ENCODE measurements at places on chromosomes 16 and 17. TPM values are rescaled to one million over a fixed set of nuclear protein-coding genes. Genes with fewer than 3 reads are reported as not detected.

GRCh38 chr17:67518876-67519275 lies 141.8 kb downstream of the PITPNC1 start:
- no peaks in the 10 kb centered on the region for H3K36me3 ChIP-seq
- no peak for DNase-seq
- H3K4me1 ChIP-seq: peaks cover 37% of the 10 kb centered on the region
- no peak overlapping the region for H3K27ac ChIP-seq
- H3K4me3 ChIP-seq: no peak overlapping the region
- H3K27me3 ChIP-seq: no peaks in the 10 kb centered on the region

GRCh38 chr17:57991537-57991936 lies 3.5 kb upstream of the VEZF1 start:
- no peaks in the 10 kb centered on the region for H3K27me3 ChIP-seq
- H3K4me1 ChIP-seq: peaks cover 26% of the 10 kb centered on the region
- H3K27ac ChIP-seq: no peak overlapping the region
- no peak overlapping the region for H3K4me3 ChIP-seq
- H3K36me3 ChIP-seq: peaks cover 2% of the 10 kb centered on the region
- DNase-seq: no peak

DNA sequence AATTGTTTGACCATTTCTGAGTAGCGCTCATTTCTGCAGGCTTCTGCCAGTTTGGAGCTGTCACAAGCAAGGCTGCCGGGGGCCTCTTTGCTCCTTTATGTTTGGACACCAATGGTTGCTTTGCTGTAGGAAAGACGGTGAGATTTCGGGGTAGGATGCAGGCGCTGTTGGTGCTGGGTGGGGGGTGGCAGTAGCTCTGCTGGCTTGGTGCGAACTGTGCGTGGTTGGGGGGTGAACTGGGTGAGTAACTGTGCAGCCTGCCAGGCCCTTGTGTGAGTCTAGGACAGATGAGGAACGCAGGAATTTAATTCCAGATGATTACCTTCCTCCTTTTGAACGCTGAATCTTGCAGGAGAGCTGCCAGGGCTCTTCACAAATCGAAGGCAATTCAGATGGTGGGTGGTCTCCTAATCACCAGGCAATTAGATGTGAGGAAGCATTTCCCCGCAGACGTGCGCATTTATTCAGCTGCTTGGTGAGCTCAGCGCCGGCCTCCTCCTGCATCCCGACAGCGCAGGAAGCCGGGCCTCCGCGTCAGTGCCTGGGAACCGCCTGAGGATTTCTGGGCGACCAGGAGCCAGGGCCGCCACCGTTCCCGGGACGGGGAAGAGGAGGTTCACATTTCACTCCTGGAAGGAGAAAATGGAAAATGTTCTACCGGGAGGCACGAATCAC lies 154.4 kb downstream of the FOXL1 start:
- DNase-seq: no peak
- H3K36me3 ChIP-seq: no peaks in the 10 kb centered on the region
- no peak overlapping the region for H3K4me3 ChIP-seq
- H3K27me3 ChIP-seq: peaks cover 29% of the 10 kb centered on the region

GRCh38 chr17:80063830-80064585 lies 27.6 kb downstream of the CCDC40 start:
- no peak overlapping the region for H3K4me3 ChIP-seq
- H3K27ac ChIP-seq: no peak overlapping the region
- no peaks in the 10 kb centered on the region for H3K27me3 ChIP-seq
- DNase-seq: peak; percentile 79
- H3K4me1 ChIP-seq: peaks cover 13% of the 10 kb centered on the region
- no peaks in the 10 kb centered on the region for H3K36me3 ChIP-seq

CRISPLD2 gene
- 61.9 TPM for total RNA-seq

DNA sequence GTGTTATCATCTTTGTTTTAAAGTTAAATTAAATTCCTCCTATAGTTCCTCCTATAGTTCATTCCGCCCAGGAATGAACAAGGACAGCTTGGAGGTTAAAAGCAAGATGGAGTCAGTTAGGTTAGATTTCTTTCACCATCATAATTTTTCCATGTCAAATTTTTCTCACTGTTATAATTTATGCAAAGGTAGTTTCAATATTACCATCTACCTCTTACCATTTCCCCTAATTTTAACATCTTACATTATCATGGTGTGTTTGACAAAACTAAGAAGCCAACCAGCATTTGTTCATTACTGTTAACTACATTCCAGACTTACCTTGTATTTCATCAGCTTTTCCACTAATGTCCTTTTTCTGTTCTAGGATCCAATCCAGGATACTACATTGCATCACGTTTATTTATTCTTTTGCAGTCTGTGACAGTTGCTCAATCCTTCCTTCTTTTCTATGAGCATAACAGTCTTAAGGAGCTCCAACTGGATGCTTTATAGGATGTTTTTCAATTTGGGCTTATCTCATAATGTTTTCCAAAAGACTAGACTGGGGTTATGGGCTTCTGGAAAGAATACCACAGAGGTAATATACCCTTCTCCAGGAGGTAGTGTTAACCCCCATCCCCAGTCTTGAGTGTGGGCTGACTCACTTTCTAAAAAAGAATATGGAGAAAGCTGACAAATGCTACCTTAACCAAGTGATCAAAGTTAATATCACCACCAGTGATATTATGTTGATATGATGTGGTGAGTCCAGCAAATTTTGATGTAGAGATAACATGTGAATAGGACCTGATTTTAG lies 158.5 kb downstream of the PPM1E start:
- no peaks in the 10 kb centered on the region for H3K36me3 ChIP-seq
- no peak overlapping the region for H3K27ac ChIP-seq
- no peak for DNase-seq
- H3K4me3 ChIP-seq: no peak overlapping the region
- no peaks in the 10 kb centered on the region for H3K27me3 ChIP-seq

DNA sequence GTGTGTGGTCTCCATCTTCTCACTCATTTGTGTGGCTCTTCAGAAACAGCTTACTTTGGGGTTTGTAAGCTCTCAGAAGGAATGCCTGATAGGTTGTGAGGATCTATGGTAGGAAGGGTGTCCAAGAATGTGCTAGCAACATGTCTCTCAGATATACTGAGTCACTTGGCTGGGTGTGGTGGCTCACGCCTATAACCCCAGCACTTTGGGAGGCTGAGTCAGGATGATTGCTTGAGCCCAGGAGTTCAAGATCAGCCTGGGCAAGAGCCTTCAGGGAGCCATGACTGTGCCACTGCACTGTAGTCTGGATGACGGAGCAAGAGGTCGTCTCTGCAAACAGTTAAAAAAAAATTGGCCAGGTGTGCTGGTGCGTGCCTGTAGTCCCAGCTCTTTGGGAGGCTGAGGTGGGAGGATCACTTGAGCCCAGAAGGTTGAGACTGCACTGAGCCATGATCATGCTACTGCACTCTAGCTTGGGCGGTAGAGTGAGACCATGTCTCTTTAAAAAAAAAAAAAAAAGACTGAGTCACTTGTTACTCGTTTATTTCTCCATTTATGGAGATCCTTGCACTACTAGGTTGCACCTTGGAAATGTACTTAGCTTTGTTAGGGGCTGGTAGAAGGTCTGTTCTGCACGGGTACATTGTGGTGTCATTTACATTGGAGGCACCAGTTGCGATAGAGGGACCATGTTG lies 232.0 kb downstream of the SNX29 start:
- no peak overlapping the region for H3K27ac ChIP-seq
- no peaks in the 10 kb centered on the region for H3K27me3 ChIP-seq
- no peaks in the 10 kb centered on the region for H3K4me1 ChIP-seq
- H3K36me3 ChIP-seq: no peaks in the 10 kb centered on the region
- DNase-seq: no peak

GRCh38 chr16:24610416-24610755 lies 71.0 kb downstream of the RBBP6 start:
- peaks cover 9% of the 10 kb centered on the region for H3K4me1 ChIP-seq
- H3K27ac ChIP-seq: no peak overlapping the region
- H3K4me3 ChIP-seq: peak overlapping the region; percentile 21
- peaks cover 36% of the 10 kb centered on the region for H3K27me3 ChIP-seq
- no peaks in the 10 kb centered on the region for H3K36me3 ChIP-seq
- peak; percentile 65 for DNase-seq
